ENCODE measurements at places on chromosomes 1 and 21.

DNA sequence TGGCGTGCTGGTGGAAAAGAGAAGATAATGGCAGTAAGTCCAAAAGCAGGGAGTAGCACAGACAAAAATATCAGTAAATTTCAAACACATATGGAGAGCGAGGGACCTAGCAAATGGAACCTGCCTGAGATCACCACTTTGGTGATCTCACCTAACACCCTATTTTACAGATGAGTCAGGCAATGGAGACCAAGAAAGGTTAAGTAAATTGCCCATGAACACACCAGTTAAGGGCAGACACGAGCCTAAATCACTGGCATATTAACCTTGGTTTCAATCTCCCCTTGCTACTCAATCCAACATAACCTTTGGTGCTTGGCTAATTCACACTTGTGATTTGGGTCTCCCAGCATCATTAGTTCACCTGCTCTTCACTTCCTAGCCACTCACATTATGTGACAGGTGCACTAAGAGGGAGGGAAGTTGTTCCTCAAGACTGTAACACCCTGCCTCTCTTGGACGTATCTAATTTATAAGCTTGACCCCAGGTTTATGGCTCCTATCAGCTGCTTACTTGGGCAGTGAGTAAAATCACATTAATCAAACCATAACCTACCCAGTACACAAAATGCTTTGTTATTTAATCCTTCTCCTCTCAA lies 11.5 kb downstream of the ZNF697 start:
- no peak for DNase-seq

- DNase-seq: no peak
These were observed 40.5 kb upstream of the SLC35F3 start for GRCh38 chr1:233863901-233864545.

DNA sequence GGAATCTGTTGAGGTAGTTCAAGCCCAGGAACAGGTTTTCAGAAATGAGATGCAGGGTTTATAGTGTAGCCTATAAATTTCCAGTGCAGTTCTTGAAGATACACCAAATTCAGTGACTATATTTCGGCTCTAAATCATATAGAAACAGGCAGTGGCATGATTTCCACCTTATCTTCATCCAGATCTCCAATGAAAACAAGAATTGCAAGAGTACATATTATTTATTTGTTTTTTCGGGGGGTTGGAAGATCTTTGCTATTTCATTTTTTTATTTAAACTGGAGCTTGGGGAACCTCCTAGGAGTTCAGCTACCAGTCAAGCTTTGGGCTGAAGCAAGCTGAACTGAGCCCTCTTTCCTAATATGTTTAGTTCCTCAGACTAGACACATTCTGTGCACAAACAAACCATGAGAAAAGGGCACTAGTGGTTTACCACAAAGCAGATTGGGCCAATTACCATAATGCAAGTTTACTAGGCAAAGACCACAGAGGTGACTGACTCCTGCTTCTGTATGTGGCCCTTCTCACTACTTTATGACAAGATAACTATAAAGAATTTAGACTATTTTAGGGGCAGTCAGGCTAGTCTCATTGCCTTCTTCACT lies 68.5 kb downstream of the RGS2 start:
- DNase-seq: no peak

DNA sequence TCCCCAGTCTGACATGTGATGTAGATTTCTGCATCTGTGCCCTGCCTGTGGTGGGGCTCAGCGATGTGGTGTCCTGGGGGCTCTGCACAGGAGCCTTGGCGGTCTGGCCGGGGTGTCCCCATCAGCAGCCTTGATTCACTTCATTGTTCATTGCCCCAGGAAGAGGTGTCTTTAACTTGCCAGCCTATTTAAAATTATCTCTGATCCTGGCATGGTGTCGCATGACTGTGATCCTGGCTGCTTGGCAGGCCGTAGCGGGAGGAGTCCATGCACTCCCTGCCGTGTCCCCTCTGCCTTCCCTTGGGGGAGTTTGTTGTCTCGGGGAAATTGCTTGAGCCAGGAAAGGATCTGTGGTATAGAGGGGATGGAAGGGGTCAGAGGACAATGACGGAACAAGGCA lies 59.9 kb downstream of the TRIM11 start:
- no peak for DNase-seq

DNA sequence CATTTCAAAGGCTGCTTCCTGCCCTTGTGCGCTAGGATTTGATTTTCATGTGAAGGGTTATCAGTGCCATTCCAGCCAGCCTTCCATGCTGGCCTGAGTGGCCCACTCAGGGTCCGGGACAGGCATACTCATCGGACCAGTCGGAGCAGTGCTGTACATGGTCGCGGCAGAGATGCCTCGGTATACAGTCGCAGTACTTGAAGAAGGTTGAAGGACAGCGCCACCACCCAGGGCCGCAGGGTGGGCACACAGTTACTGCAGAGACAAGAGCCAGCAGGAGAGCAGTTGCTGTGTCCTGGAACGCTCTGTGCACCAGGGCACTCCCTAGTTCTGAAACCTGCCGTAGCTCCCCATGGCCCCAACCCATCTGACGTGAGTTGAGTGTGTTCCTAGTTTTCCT lies 9.1 kb downstream of the LDLRAD1 start:
- DNase-seq: no peak

DNA sequence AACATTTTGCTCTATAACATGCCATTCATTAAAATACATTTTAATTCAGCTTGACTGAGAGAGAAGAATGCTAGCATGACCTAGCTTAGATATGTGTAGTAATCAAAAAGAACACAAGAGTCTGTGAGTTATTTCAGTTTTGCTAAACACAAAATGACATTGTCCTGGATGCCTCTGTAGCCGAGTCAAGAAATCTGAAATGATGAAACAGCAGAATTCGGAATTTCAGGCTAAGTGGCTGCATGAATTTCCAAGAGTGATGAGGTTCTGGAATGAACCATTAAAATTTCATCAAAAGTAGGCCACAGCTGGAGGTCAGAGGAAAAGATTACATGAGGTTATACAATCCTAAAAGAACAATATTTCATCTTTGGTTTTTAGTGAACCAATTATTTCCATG lies 79.1 kb upstream of the CXADR start:
- DNase-seq: no peak

DNA sequence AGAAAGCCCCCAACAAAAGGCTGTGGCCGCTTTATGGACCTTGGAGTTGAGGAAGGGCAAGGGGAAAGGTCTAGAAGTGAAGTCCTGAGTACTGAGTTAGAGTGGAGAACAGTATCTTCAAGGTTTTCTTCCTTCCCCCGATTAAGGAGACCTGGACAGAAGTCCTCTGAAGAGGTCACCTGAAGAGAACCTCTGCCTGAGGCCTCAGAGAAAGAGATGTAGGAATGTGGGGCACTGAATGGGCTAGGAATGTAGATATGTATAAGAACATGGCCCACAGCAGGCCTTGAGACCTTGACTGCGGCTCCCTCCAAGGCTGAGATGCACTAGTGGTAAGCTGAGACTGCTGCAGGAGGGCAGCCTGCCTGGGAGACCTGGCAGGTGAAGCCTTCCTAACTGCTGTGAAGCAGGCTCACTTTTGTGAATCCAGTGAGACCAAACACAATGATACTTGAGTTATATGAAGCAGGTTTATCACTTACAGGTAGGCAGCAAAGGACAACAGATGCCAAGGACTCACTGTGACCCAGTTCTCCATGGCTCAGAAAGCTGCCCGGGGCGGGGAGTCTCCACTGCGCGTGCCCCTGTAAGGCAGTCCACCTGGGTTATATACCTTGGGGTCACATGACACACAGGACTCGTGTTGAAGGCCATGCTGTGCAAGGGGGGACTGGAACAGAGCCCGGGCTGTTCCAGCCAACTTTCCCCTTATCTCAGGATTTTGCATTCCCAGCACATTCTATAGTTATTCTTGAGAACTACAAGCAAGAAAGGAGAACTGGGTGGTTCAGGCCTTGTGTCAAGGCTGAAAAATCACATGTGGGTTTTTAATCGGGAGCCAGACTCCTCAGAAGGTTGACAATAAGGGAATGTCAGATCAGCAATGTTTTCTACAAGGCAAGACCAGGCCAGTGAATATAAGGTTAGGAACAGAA lies 78.8 kb upstream of the PPM1J start:
- DNase-seq: no peak

GRCh38 chr1:200856716-200857357 lies 15.9 kb upstream of the GPR25 start:
- DNase-seq: no peak

DNA sequence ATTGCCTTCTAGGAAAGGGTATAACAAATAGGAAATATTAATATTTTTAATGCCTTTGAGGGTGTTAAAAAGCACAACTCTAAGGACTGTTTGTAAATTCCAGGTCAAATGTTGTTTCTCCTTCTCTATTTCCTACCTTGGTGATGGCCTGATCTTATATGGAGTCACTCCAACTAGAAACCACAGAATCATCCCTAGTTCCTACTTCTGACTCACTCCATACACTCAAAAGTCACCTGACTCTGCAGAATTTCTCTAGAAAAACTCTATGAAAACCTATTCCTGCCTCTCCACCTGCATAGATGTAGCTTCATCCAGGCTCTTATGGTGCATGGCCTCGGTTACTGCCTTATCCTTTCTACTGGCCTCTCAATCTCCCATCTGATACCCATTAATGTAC lies 14.5 kb downstream of the RGS4 start:
- DNase-seq: no peak

DNA sequence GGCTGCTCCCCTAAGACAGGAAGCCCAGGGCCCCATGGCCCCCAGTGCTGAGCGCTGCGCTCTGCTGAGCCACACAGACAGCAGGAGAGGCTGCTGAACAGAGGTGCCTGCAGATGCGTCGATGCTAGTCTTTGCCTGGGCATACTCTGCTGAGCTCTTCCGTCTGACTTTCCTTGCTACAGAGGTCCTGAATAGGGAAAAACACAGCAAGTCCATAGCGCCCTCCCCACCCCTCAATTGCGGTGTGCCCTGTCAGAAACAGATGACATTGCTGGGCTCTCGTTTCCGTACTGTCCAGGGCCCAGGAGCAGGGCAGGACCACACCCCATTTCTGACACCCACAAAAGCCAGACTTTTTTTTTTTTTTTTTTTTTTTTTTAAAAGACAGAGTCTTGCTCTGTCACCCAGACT lies 252.5 kb downstream of the SDCCAG8 start:
- DNase-seq: no peak

GRCh38 chr1:214341932-214342331 lies 61.0 kb downstream of the SMYD2 start:
- DNase-seq: no peak

GRCh38 chr21:29055080-29055479 lies 18.4 kb downstream of the CCT8 start:
- no peak for DNase-seq
